ENCODE measurements at places on chromosomes 7 and 10. TPM values are rescaled to one million over a fixed set of nuclear protein-coding genes. Genes with fewer than 3 reads are reported as not detected.

DNA sequence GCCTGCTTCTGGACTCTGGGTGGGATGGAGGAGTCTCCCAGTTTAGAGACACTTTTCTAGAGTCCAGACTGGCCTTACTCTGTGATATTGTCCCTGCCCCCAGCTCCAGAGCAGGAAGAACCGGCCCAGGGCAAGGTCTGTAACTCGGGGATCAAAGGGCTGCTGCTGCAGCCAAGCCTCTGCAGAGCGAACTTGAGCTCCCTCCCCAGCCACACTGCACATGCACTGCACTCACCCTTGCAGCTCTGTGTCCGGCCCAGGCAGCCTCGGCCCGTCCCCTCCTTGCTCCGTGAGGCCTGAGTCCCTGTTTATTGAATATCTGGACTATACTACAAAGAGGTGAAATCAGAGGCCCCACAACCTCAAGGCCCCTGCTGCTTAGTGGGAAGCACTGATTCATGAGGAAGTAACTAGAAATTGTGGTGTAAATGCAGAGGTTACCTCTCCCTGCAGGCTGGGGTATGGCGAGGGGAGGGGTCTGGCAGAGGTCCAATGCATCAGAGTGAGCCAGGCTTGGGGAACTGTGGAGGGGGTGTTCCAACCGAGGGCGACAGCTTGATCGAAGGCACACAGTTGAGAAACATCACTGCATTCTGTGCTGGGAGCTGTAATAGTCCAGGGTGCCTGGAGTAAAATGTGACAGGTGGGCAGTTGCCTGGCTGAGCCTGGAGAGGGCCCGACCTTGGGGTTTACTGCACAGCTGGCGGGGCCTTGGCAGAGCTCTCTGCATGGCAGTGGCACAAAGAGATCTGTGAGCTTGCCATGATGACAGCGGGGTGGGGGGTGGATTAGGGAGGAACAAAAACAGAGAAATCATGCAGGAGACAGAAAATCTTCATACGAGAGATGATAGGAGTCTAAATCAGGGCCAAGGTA, 49.1 kb downstream of the AOC1 start:
- no peaks in the 10 kb centered on the region for H3K36me3 ChIP-seq
- DNase-seq, result no peak
- no peak overlapping the region for H3K27ac ChIP-seq
- H3K4me3 ChIP-seq, result no peak overlapping the region
- peaks cover 6% of the 10 kb centered on the region for H3K4me1 ChIP-seq

Gene MINDY4
- total RNA-seq, result 0.96 TPM

- H3K4me1 ChIP-seq, result peaks cover 20% of the 10 kb centered on the region
- DNase-seq, result no peak
- no peak overlapping the region for H3K27ac ChIP-seq
These were observed 12.2 kb downstream of the PLAC9 start for GRCh38 chr10:80144696-80145131.

- H3K4me3 ChIP-seq, result no peak overlapping the region
- H3K36me3 ChIP-seq, result peaks cover under 1% of the 10 kb centered on the region
- no peak for DNase-seq
- no peaks in the 10 kb centered on the region for H3K4me1 ChIP-seq
These were observed 30.0 kb downstream of the EEPD1 start for GRCh38 chr7:36182854-36183604.

DNA sequence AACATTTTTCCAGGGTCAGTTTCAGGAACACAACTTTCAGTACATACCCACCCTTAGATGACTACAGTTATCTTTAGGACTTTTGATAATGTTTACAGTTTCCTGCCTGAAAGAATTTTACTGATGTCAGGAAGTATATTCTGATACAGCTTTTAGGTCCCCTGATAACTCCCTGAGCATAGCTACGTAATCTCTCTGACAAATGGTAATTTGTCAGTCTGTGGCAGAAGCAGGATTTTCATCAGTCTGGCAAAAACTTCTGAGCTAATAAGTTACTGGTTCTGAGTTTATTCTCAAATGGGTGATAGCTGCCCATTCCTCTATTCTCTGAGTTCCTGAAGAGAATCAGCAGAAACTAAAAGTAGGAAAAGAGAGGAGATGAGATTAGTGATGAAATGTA, 270.1 kb upstream of the MTPN start:
- no peak overlapping the region for H3K27ac ChIP-seq
- no peak for DNase-seq
- H3K36me3 ChIP-seq, result no peaks in the 10 kb centered on the region
- no peaks in the 10 kb centered on the region for H3K27me3 ChIP-seq
- no peaks in the 10 kb centered on the region for H3K4me1 ChIP-seq

- H3K4me1 ChIP-seq, result peaks cover 8% of the 10 kb centered on the region
- H3K27me3 ChIP-seq, result peaks cover 4% of the 10 kb centered on the region
These were observed 10.0 kb downstream of the CYP3A43 start for GRCh38 chr7:99837649-99838361.

DNA sequence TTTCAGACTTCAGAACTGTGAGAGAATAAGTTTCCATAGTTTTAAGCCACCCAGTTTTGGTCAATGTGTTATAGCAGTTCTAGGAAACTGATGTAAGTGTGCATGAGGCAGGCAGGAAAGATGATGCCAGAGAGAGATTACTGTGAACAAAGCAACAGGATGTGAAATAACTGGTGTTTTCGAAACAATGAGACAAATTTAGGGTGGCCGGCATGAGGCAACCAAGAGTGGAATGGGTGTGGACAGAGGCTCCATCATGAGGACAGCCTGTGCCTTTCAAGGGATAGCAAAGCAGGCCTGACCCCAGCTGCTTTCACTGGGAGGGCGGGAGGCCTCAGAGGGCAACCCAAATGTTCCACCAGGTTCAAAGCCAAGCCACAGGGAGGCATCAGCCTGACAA, 67.3 kb upstream of the UCN3 start:
- H3K4me1 ChIP-seq, result peaks cover 69% of the 10 kb centered on the region
- H3K4me3 ChIP-seq, result peak overlapping the region; percentile 74
- H3K27ac ChIP-seq, result peak overlapping the region; percentile 99
- DNase-seq, result peak; percentile 61

Gene AGAP3
- 58.0 TPM for total RNA-seq

- no peak for DNase-seq
- H3K27ac ChIP-seq, result no peak overlapping the region
- no peak overlapping the region for H3K4me3 ChIP-seq
- H3K4me1 ChIP-seq, result no peaks in the 10 kb centered on the region
- no peaks in the 10 kb centered on the region for H3K27me3 ChIP-seq
These were observed 93.0 kb downstream of the EBF3 start for GRCh38 chr10:129870961-129871621.

Gene AHR
- 29.1 TPM for total RNA-seq

- peaks cover 58% of the 10 kb centered on the region for H3K4me1 ChIP-seq
- peak overlapping the region; percentile 41 for H3K4me3 ChIP-seq
- H3K27ac ChIP-seq, result no peak overlapping the region
- DNase-seq, result no peak
- peaks cover 8% of the 10 kb centered on the region for H3K36me3 ChIP-seq
These were observed 2.6 kb downstream of the IMPDH1 start for GRCh38 chr7:128407233-128407589.

DNA sequence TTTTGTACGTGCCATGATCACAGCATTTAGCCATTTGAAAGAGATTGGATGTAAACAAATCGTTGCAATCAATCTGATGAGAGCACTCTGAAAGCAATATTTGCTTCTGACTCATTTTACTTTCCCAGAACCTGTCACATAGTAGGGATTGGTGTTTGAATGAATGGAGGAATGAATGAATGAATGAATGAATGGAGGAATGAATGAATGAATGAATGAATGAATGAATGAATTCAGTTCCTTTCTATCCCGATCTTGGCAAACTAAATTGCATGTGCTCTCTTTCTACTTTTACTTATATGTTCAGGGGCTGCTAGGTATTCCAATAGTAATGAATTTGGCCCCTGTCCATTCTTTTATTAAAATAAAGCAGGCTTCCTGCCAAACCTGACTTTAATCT, 1091.7 kb upstream of the CELF2 start:
- no peak overlapping the region for H3K27ac ChIP-seq
- no peak overlapping the region for H3K4me3 ChIP-seq
- no peaks in the 10 kb centered on the region for H3K4me1 ChIP-seq
- DNase-seq, result no peak
- H3K27me3 ChIP-seq, result no peaks in the 10 kb centered on the region

Gene GIMAP7
- 46.9 TPM for total RNA-seq

Gene ADIRF
- not detected for total RNA-seq

DNA sequence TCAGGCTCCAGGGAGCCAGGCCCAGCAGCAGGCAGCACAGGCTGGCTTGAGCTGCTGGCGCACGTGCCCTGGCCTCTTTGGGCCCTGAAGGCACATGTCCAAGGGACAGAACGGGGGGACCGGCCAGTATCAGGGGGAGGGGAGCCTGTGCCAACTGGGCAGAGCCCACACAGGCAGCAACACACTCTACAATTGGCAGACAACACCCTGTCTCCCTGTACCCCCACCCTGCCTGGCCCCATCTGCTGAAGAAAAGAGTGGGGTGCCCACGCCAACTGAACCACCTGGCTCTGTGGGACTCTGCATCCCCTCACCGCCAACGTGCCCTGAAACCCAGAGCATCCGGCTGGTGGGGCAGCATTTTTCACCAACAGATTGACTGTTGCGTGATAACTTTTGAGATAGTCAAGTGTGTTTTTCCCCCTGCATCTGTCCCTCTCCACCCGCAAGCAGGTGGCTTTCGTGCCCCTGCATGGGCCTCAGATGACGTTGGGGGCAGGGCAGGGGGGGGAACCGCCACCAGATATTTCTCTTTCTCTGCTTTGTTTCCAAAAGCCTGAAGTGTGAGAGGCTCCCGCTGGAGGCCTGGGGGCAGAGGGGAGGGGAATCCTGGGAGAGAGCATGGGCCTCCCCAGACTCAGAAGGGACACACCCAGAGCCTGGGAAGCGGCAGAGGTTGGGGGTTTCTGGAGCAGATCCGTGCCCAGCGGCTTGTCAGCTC, 21.8 kb downstream of the SLIT1 start:
- H3K27me3 ChIP-seq, result peaks cover 7% of the 10 kb centered on the region
- H3K27ac ChIP-seq, result no peak overlapping the region
- no peaks in the 10 kb centered on the region for H3K4me1 ChIP-seq
- H3K4me3 ChIP-seq, result no peak overlapping the region
- no peaks in the 10 kb centered on the region for H3K36me3 ChIP-seq

DNA sequence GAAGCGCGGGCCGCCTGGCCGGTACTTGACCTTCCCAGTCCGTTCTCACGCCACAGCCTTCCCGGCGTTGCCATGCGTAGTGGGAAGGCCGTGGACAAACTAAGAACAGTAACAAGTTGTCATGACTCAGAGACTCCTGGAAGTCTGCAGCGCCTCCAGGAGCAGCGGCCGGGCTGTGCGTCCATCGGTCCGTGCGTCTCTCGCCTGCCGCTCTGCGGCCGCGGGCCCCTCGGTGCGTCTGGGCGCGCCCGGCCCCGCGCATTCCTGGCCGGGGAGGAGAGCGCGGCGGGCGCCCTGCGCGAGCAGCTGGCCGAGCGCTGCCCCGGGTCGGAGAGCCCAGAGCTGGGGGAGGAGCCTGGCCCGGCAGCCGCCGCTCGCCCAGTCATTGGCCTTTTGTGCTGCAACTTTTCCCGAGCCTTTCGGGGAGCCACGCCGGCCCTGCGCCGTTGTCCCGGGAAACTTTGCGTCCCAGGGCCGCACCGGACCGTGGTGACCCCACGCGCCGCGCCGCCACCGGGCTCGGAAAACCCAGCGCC, 123.7 kb downstream of the TACC2 start:
- H3K27me3 ChIP-seq, result peaks cover 29% of the 10 kb centered on the region
- H3K36me3 ChIP-seq, result no peaks in the 10 kb centered on the region
- DNase-seq, result no peak
- H3K4me1 ChIP-seq, result no peaks in the 10 kb centered on the region

GRCh38 chr7:22894546-22894945, 71.9 kb upstream of the TOMM7 start:
- no peaks in the 10 kb centered on the region for H3K27me3 ChIP-seq
- H3K4me3 ChIP-seq, result no peak overlapping the region
- H3K27ac ChIP-seq, result no peak overlapping the region
- peaks cover 10% of the 10 kb centered on the region for H3K4me1 ChIP-seq

- H3K4me3 ChIP-seq, result no peak overlapping the region
- no peaks in the 10 kb centered on the region for H3K27me3 ChIP-seq
- peaks cover 81% of the 10 kb centered on the region for H3K4me1 ChIP-seq
- no peak for DNase-seq
- H3K36me3 ChIP-seq, result peaks cover 68% of the 10 kb centered on the region
These were observed 67.0 kb downstream of the CDK6 start for GRCh38 chr7:92769394-92769699.

Gene NKX2-3
- total RNA-seq, result not detected

DNA sequence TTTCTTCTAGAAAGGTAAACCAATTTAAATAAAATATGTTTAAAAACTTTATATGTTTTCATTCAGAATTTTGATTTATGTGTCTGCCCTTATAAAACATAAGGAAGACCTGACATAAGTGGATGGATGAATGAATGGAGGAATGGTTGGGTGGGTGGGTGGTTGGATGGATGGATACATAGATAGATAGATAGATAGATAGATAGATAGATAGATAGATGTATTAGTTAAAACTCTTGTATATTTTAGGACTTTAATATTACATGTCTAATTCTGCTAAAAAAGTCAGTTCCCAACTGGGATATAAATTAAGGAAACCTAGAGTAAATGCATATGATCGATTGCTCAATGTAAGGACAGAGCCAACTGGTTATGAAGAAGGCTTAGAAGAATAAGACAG, 156.3 kb upstream of the WNT16 start:
- no peaks in the 10 kb centered on the region for H3K36me3 ChIP-seq
- DNase-seq, result no peak
- H3K4me1 ChIP-seq, result no peaks in the 10 kb centered on the region
- no peak overlapping the region for H3K27ac ChIP-seq

GRCh38 chr10:16770670-16771069, 46.6 kb downstream of the RSU1 start:
- H3K36me3 ChIP-seq, result no peaks in the 10 kb centered on the region
- H3K4me3 ChIP-seq, result no peak overlapping the region
- H3K27me3 ChIP-seq, result no peaks in the 10 kb centered on the region
- DNase-seq, result no peak
- peak overlapping the region; percentile 8 for H3K27ac ChIP-seq
- peaks cover 10% of the 10 kb centered on the region for H3K4me1 ChIP-seq

- no peaks in the 10 kb centered on the region for H3K27me3 ChIP-seq
- DNase-seq, result no peak
- peaks cover 4% of the 10 kb centered on the region for H3K36me3 ChIP-seq
- no peak overlapping the region for H3K27ac ChIP-seq
- no peaks in the 10 kb centered on the region for H3K4me1 ChIP-seq
These were observed 33.6 kb downstream of the IQCE start for GRCh38 chr7:2592375-2592865.

- H3K27ac ChIP-seq, result no peak overlapping the region
- H3K4me3 ChIP-seq, result no peak overlapping the region
- peaks cover 23% of the 10 kb centered on the region for H3K36me3 ChIP-seq
- H3K4me1 ChIP-seq, result peaks cover 8% of the 10 kb centered on the region
These were observed 23.4 kb downstream of the COX15 start for GRCh38 chr10:99708428-99709012.

Gene TMEM184A
- total RNA-seq, result 0.03 TPM

DNA sequence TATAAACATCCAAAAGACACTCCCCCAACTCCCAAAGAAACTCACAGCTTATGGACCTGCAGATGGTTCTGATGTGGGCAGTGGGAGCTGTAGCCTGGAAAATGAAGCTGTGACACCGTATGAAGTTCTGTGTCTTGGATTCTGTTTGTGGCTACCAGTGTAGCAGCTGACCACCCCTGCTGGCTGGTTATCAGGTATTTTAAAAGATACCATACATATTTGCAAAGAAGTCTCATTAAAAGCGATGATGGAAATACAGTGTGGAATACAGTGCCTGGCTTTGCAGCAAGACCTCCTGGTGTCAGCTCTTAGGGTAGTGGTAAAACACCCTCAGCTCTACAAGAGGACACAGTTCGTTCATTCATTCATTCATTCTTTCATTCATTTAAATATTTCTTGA, 194.3 kb upstream of the PRKCQ start:
- peaks cover 27% of the 10 kb centered on the region for H3K27me3 ChIP-seq
- no peaks in the 10 kb centered on the region for H3K36me3 ChIP-seq
- no peak overlapping the region for H3K27ac ChIP-seq
